ENCODE measurements at places on chromosomes 5 and 9.

- DNase-seq: no peak
These were observed 23.3 kb upstream of the ABLIM3 start for GRCh38 chr5:149117970-149118369.

DNA sequence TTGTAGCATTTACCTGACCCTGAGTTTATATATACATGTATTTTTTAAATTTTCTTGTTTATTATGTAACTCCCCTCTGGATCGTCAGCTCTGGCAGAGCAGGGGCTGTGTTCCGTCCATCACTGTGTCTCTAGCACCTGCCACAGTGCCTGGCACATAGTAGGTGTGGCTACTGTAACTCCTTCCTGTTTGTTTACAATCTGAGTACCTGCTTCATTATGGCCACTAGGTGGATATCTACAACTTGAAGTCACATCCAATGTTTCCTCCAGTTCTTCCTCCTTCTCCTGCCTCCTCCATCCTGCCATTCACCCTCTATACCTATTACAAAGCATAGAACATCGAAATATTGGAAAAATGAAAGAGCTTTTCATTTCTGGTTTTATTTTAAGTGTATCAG, 14.2 kb upstream of the PPP1R2B start:
- no peak for DNase-seq

- DNase-seq: no peak
These were observed 95.0 kb downstream of the ZCCHC7 start for GRCh38 chr9:37215381-37215780.

DNA sequence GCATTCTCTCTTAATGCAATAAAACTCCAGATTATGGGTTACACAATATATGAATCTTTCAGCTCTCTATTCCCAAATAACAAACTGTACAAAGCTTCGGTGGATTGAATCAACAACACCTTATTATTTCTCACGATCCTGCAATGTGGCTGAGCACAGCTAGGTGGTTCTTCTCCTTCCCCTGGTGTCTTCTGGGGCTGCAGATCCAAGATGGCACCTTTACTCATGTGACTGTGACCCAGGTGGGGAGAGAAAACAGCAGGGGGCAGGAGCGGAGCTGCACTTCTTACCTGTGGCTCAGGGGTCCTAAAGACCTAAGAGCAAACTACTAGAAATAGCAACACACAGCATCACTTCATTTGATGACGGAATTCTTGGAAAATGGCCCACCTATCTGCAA, 233.1 kb downstream of the IRX1 start:
- no peak for DNase-seq

DNA sequence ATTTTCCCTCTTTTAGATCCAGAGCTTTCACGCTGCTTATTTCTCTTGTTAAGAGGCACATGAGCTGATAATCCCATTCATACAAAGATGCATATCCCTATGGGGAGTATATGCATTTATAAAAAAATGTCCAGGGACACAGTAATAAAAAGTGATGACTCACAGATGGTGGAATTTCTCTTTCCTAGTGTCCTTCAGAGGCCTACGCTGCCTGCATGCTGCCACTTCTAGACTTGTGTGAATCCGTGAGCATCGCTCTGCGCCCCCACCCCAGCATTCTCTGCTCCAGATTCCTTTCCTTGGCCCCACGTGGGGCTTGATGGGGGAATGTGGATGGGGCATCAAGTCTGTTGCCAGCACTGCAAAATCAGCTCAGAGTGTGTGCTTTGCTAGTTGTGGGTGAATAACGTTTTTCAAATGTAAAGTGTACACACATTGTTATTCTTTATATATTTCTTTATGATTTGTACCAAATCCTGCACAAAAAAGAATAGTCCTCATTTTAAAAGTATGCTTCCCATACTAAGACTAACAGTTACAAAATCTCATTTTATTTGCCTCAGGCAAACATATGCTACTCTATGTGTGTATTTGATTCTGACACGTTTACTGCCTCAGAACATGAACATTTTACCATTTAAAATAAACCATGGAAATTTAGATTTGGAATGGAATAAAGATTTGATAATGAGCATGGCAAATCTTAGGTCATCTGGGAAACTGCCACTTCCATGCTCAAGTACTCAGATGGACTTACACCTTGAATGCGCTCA, 22.4 kb upstream of the RASGRF2 start:
- peak; percentile 59 for DNase-seq

- DNase-seq: no peak
These were observed 72.8 kb downstream of the NUP214 start for GRCh38 chr9:131198041-131198715.

- no peak for DNase-seq
These were observed 1.6 kb downstream of the LMX1B start for GRCh38 chr9:126615245-126615790.

DNA sequence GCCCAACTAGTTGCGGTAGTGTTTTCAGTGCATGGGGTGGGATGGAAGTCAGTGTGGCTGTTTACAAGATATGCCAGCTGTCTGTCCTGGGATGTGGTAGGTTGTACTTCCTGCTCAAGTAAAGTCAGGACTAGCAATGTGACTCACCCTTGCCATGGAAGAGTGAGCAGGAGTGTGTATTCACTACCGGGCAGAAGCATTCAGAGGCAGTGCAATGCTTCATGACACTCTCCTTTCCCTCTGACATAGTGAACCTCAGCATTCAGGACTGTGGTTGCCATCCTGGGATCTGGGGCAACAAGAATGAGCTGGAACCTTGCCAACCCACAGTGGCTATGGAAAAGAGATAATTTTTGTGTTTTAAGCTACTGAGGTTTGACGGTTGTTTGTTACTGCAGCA, 68.9 kb downstream of the BOD1 start:
- DNase-seq: peak; percentile 38

DNA sequence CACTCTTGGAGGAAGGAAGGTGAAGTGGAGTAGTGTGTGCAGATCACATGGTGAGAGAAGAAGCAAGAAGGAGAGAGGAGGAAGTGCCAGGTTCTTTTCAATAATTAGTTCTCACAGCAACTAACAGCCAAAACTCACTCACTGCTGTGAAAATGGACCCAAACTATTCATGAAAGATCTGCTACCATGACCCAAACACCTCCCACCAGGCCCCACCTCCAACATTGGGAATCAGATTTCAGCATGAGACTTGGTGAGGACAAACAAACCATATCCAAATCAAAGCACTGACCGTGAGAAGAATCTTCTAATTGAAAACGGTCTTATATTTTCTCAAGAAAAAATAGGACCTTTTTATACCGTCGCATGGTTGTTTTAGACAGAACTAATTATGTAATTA, 468.7 kb upstream of the TYRP1 start:
- DNase-seq: no peak

GRCh38 chr9:96604004-96604319, 15.7 kb downstream of the CDC14B start:
- no peak for DNase-seq

- no peak for DNase-seq
These were observed 118.2 kb upstream of the TXNDC8 start for GRCh38 chr9:110455860-110456259.

- DNase-seq: peak; percentile 96
These were observed at the start of gene POC5 for GRCh38 chr5:75717082-75717922. Gene POC5 (minus strand): TSS chr5:75717437. CDS start chr5:75712937, 4,500 bp downstream.

DNA sequence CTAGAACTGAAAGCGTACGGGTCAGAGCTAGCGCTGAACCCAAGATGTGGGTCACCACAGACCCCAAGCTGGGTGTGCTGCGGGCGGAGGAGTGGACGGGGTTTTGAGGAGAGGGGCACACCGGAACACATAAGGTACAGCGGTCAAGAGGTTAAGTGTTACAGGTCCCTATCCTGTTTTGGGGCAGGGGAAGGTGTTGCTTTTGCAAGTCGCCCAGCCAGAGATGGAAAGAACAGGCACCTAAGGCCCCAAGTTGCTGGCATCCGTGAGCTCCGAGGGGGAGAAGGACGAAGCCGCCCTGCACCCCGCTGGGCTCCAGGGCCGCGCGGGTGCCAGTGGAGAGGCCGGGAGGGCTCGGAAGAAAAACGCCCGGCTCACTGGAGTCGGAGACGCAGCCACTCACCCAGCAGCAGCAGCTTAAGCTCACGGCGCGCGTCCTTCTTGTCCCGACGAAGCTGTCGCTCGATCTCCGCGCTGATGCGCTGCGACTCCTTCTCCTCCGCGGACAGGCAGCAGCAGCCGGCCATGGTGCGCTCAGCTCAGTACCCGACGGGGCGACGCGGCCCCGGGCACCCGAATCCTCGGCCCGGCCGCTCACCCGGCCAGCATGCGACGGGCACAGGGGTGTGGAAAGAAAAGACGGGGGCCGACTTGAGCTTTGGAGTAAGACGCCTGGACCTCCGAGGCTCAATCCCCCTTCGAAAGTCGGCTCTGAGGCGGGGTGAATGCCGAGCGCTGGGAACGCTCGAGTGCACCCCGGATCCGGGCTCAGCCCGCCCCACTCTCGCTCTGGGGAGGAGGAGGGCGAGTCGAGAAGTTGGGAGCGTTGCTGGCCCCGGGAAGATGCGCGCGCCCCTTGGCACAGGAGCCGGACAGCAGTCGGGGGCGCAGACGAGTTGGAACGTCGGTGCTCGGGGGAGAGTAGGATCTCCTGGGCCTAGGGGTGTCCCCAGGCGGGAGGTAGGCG, 572 bp downstream of the GNA14 start:
- DNase-seq: peak; percentile 25

- no peak for DNase-seq
These were observed 900 bp upstream of the HAVCR2 start for GRCh38 chr5:157109744-157110143.

DNA sequence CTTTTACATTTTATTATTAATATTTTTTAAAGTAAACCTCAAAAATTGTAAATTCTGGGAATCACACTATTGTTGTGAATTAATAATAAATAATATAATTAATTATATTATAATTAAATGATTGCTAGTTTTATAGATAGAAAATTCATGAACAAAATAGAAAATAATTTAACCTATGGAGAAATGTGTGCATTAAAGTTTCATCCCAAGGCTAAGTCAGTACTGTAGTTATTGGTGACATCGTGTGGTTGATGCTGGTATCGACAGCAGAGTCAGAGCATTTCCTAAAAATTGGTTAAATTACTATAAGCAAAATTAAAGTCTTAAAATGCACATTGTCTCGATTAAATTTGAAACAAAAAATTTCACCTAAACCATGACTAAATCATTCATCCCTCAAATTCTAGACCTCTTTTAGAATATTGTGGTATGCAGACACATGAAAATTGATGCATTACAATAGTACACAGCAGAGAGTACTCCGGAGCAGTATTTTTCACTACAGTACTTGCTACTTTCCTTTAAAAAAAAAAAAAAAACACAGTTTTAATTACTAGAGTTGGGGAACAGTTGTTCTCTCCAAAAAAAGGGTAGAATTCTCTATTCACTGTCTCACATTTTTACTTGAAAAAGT, 73.9 kb downstream of the RORB start:
- peak; percentile 17 for DNase-seq

GRCh38 chr5:35674049-35674448, 56.4 kb downstream of the SPEF2 start:
- DNase-seq: no peak

GRCh38 chr5:14121552-14121951, 21.6 kb upstream of the TRIO start:
- DNase-seq: no peak

DNA sequence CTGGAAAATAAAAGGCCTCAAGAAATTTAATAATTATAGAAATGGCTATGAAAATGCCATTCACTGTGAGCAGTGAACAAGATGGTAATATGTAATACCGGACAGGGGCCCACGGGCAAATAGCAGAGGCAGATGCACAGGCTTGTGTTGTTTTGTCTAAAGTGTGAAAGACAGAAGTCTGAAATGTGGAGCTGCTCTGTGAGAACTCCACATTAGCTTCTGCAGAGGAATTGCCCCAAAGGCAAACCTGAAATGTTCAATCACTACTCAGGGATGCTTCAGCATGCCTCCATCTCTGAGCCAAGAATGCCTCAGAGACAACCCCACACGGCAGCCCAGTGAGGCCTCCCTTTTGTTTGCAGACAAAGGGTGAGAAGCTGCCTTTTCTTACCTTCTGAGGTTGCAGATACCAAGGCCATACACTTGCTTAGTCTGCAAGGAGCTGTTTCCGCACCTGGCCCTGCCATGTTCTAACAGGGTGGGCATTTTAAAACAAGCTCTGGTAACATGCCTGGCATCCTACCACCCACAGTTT, 124.3 kb upstream of the CXCL14 start:
- no peak for DNase-seq

- no peak for DNase-seq
These were observed 75.6 kb downstream of the VCAN start for GRCh38 chr5:83547161-83547560.

All from EL (cell line).